ENCODE measurements at places on chromosomes 2 and 18. TPM values are rescaled to one million over a fixed set of nuclear protein-coding genes. Genes with fewer than 3 reads are reported as not detected.

DNA sequence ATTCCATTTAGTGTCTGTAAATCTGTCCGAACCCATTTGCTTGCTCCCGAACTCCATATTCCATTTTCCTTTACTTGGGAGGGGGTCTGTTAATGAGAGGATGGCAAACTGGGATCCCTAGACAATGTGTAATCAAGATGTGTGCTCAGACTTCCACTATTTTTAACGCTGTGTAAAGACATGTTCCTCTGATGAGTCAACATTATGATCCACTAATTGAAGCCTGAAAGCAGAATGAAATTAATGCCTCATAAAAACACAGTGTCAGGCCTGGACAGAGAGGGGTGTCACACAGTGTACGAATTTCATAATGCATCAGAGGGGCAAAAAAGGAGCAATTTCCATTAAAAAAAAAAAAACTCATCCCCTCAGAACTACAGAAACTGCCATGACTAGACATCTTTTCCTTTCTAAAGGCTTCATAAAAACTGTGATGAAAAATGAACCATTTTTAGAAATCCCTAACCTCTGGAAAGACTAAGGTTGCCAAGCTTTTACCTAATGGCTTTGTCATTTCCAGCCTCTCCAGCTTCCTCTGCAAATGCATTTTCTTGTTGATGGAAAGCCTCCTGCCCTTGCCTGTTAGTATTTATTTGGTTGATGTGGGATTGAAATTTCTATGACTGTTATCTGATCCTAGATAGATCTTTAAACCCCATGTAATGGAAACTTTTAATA lies 209.2 kb upstream of the DCC start:
- DNase-seq = no peak

DNA sequence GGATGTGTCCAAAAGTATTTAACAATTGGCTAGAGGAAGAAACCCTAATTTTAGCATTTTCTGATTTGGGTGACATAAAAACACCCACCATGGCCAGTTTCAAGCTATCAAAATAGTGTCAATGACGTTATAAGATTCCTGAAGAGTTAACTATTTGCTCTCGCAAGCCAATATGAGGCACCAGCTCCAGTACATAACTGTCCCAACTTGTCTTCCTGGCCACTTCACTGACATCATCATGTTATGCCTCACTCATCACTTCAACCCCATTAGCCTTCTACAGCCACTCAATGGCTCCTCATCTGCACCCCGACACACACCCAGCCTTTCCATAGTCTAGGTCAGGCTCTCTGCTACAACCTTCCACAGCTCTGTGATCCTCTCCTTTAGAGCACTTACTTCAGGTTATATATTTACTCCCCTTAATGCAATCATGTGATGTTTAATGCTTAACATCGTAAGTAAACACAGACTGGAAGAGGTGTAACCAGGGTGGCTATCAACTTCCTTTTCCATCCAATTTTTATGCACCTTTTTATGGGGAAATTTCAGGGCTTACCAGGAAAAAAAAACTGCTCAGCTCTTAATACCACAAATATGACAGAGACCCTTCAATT lies 158.7 kb downstream of the VWC2L start:
- DNase-seq = no peak

DNA sequence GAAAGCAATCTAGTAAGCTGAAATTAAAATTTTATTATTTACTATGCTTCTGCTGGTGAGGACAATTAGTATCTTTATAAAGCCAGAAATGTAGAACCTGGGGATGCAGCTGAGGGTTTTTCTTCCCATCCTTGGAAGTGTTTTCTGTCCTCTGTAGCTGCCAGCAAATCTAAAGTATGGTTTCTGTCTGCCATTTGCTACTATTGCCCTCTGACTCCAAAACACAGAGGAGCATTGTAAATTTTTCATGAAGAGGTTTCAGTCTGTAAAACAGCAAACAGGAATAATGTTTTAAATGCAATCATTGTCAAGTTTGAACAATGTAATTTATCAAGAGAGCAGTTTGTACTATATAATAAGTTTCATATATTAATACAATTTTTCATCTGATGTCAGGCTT lies 258.8 kb downstream of the ZNF407 start:
- no peak for DNase-seq

DNA sequence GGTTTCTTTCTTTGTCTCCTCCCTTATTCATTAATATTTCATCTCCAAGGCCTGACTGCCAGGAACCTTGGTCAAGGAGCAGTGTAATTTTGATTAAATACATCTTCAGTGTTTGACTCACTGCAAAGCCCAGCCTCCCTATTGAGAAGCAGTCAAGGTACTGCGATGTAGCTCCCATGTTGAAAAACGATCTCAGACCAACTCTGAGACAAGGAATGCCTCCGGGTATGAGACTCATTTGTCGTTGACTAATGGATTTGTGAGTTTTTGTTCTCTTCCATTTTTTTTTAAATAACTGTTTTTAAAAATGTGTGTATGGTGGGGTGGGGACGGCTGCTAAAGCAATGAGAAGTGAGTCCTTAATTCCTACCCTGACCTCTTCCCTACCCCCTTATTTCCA lies 361.6 kb downstream of the SOX11 start:
- DNase-seq = no peak

DNA sequence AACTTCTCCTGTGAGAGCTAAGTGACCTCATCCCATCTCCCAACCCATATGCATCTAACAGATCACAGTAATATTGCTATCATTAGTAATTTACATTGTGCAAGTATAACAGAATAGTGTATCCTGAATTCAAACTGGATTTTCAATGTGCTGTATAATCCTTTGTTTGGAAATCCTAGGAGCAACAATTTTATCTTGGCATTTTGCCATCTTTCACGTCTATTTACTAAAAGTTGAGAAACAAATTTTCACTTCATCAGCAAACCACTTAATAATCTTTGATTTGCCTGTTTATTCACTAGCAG lies 3.8 kb downstream of the HNRNPLL start:
- no peak for DNase-seq

GRCh38 chr2:187775651-187776050 lies 221.4 kb upstream of the TFPI start:
- no peak for DNase-seq

SIX2 gene
- 1.3 TPM for total RNA-seq

TCF23 gene
- total RNA-seq = 0.24 TPM

ATP6V1B1 gene
- 0.89 TPM for total RNA-seq

DNA sequence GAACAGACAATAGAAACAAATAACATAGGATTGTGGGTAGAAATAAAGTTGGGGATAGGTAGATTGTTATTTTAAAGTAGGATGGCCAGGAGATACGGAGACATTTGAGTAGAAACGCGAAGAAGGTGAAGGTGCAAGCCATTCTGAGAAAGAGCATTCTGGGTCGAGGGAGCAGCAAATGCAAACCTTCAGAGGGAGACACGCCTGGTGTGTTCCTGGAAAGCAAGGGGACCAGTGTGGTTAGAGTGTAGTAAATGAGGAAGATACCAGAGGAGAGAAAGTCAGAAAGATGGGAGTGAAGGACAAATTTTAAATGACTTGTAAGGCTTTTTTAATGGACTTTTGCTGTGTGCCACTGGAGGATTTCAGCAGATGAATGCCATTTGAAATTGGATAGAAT lies 1.7 kb downstream of the CYP20A1 start:
- no peak for DNase-seq

PLEK gene
- 21.5 TPM for total RNA-seq

DNA sequence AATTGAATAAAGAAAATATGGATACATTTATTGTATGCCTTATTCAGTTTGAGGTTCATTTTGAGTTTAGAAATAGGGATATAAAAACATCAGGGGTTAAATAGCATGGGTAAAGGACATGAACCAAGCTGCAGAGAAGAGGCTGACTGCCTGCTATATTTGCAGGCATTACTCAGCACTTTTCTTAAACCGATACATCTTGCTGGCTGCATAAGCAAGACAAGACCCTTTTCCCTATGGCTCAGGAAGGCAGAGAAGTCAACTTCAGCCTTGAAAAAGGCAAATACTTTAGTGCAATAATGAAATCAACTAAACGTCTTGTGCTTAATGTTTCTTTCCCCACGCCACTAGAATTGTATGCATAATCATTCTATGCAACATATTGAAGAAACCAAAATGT lies 36.4 kb downstream of the SCN1A start:
- DNase-seq = no peak

DNA sequence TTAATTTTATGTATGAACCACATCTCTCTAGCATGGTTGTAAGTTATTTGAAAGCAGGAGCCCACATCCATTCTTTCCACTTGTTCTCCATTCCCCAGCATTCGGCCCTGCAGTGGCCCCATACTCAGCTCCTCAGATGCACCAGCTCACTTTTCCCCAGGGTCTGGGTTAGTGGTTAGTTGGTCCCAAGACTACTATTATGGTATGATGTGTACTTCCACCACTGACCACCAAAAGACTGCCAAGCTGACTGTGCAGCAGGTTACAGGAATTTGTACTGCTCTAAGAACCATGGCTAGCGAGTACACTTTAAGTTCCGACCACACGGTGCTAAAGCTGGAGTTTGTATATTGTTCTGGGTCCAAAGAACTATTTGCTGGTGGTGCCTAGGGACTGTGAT lies 413.6 kb upstream of the TCF4 start:
- DNase-seq = no peak

- DNase-seq = no peak
Measured at GRCh38 chr18:60067426-60068210, 167.8 kb downstream of the PMAIP1 start.

GRCh38 chr2:10257500-10258147 lies 45.1 kb upstream of the HPCAL1 start:
- DNase-seq = peak; percentile 4

DNA sequence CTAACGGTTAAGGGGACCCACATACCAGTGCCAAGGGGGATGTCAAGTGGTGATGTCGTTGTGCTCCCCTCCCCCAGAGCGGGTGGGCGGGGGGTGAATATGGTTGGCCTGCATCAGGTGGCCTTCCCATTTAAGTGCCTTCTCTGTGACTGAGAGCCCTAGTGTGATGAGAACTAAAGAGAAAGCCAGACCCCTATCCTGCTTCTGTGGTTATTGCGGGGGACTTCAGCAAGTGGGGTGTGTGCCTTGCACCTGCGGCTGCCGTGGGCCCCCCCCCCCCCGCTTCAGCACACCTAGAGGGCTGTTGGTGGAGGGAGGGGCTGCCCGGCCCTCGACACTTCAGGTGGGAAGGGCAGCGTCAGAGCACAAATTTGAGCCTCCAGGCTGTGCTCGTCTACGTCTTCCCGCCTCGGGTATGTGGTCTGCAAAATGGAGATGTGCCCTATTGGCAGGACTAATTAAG lies 6.1 kb downstream of the CTDSP1 start:
- no peak for DNase-seq

EMILIN1 gene
- 41.1 TPM for total RNA-seq

- no peak for DNase-seq
Measured at GRCh38 chr18:5414546-5414945, 119.0 kb upstream of the ZBTB14 start.

CNRIP1 gene
- total RNA-seq = 19.1 TPM

GRCh38 chr2:152171718-152172117 lies 3.8 kb downstream of the STAM2 start:
- DNase-seq = no peak
